ENCODE measurements at places on chromosomes 16 and 17. TPM values are rescaled to one million over a fixed set of nuclear protein-coding genes. Genes with fewer than 3 reads are reported as not detected.

YPEL2 gene
- total RNA-seq: 4.2 TPM

TACO1 gene
- 23.7 TPM for total RNA-seq

SGF29 gene
- 20.2 TPM for total RNA-seq

CDH15 gene
- total RNA-seq: 0.05 TPM

HIC1 gene
- total RNA-seq: 28.8 TPM

SMIM22 gene
- total RNA-seq: not detected

SOCS3 gene
- total RNA-seq: 71.9 TPM

SLC16A3 gene
- total RNA-seq: 149 TPM

- H3K4me3 ChIP-seq: no peak overlapping the region
- no peak overlapping the region for H3K27ac ChIP-seq
- H3K4me1 ChIP-seq: peaks cover 30% of the 10 kb centered on the region
Observed at GRCh38 chr16:85133290-85133599, 21.0 kb upstream of the CIBAR2 start.

DNA sequence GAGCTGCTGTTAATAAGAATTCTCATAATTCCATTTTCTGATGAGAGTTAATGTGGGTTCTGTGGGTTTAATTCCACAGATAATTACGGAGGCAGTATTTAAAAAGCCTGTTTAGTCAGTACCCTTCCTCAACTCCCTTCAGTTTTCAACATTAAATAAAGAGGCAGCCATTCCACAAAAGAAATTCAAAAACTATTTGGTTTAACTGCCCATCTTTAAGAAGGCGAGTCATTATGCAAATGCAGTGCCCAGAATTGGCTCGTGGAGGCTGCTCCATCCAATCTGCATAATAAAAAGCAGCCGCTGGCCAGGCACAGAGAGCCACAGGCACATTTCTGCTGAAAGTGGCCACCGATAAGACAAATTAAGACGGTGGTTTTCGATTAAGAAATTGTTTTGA lies 194.4 kb upstream of the TOX3 start:
- H3K4me3 ChIP-seq: no peak overlapping the region
- H3K27me3 ChIP-seq: no peaks in the 10 kb centered on the region
- no peak for DNase-seq
- H3K27ac ChIP-seq: no peak overlapping the region
- no peaks in the 10 kb centered on the region for H3K36me3 ChIP-seq

- no peaks in the 10 kb centered on the region for H3K27me3 ChIP-seq
- H3K27ac ChIP-seq: no peak overlapping the region
- DNase-seq: no peak
- H3K36me3 ChIP-seq: no peaks in the 10 kb centered on the region
- no peak overlapping the region for H3K4me3 ChIP-seq
- peaks cover 1% of the 10 kb centered on the region for H3K4me1 ChIP-seq
Observed at GRCh38 chr17:64471440-64471839, 22.5 kb downstream of the MILR1 start.

DNA sequence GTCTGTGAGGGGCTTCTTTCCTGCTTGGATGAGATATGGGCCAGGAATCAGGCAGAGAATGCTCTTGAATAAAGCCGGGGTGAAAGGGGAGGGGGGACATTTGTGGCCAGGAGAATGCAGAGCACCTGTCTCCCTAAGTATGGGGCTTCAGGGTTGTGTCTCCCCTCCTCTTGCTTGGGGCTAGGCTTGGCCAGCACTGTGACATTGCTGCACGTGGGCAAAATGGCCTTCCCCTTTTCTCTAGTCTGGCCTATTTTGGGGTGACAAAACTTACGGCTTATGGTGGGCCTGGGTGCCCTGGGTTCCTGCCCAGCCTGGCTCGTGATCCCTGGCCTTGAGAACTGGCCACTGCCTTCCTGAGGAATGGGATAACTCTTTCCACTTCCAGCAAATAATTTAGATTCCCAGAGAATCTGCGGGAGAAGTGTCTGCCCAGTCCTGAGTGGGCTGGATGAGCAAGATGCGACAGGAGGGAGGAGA lies 5.6 kb downstream of the NFE2L1 start:
- peaks cover 79% of the 10 kb centered on the region for H3K36me3 ChIP-seq
- no peak for DNase-seq
- H3K27ac ChIP-seq: no peak overlapping the region
- no peaks in the 10 kb centered on the region for H3K27me3 ChIP-seq
- H3K4me1 ChIP-seq: peaks cover 53% of the 10 kb centered on the region

DNA sequence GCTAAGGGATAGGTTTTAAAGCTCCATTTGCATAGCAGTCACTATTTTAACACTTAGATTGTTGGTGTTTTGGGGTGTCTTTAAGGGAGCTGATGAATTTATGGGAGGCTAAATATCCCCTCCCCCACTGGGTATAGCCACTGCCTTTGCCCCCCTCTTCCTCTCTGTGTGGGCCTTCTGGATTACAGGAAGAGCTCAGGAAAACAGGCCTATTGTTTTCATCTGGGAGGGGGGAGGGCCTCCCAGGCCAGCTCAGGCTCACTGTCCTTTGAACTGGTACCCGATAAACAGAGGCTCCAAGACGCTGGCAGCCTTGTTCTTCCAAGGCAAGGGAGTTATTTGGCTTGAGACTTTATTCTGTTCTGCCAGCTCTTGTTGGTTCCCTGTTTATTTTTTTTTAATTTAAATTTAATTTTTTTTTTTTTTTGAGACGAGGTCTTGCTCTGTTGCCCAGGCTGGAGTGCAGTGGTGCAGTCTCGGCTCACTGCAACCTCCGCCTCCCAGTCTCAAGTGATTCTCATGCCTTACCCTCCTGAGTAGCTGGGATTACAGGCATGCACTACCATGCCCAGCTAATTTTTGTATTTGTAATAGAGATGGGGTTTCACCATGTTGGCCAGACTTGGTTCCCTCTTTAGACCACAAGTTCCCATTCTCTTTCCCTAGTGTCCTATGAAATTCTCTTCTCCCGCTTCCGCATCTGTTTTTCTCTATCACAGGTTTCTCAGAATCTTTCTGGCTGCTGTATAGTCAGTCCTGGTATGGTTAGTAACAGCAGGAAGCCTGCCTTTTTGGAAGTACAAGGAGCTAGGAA lies 25.1 kb downstream of the MINK1 start:
- peaks cover 19% of the 10 kb centered on the region for H3K4me1 ChIP-seq
- H3K4me3 ChIP-seq: no peak overlapping the region
- 0 out of 2 replicates have a peak overlapping the region, but pooled peaks have one; percentile 8 for H3K27ac ChIP-seq
- H3K27me3 ChIP-seq: no peaks in the 10 kb centered on the region
- DNase-seq: peak; percentile 63
- peaks cover 9% of the 10 kb centered on the region for H3K36me3 ChIP-seq

GRCh38 chr16:30053376-30054015 lies 12.1 kb upstream of the ALDOA start:
- H3K4me3 ChIP-seq: peak overlapping the region; percentile 58
- peak; percentile 67 for DNase-seq
- H3K36me3 ChIP-seq: peaks cover 25% of the 10 kb centered on the region
- H3K4me1 ChIP-seq: peaks cover 23% of the 10 kb centered on the region
- H3K27me3 ChIP-seq: no peaks in the 10 kb centered on the region

DNA sequence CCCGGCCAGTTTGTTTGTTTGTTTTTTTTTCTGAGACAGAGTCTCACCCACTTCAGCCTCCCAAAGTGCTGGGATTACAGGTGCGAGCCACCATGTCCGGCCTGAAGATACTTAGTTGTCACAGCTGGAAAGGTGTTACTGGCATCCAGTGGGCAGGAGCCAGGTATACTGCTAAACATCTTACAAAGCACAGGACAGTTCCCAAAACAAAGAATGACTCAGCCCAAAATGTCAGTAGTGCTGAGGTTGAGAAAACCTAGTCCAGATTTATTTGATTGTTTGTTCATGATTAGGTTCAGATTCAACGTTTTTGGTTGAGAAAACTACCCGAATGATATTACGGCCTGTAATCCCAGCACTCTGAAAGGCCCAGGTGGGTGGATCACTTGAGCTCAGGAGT lies 18.6 kb upstream of the RABEP1 start:
- DNase-seq: no peak
- no peaks in the 10 kb centered on the region for H3K36me3 ChIP-seq
- no peak overlapping the region for H3K27ac ChIP-seq
- no peak overlapping the region for H3K4me3 ChIP-seq
- 0 out of 2 replicates have a peak, but pooled peaks cover 3% of the 10 kb centered on the region for H3K27me3 ChIP-seq

DNA sequence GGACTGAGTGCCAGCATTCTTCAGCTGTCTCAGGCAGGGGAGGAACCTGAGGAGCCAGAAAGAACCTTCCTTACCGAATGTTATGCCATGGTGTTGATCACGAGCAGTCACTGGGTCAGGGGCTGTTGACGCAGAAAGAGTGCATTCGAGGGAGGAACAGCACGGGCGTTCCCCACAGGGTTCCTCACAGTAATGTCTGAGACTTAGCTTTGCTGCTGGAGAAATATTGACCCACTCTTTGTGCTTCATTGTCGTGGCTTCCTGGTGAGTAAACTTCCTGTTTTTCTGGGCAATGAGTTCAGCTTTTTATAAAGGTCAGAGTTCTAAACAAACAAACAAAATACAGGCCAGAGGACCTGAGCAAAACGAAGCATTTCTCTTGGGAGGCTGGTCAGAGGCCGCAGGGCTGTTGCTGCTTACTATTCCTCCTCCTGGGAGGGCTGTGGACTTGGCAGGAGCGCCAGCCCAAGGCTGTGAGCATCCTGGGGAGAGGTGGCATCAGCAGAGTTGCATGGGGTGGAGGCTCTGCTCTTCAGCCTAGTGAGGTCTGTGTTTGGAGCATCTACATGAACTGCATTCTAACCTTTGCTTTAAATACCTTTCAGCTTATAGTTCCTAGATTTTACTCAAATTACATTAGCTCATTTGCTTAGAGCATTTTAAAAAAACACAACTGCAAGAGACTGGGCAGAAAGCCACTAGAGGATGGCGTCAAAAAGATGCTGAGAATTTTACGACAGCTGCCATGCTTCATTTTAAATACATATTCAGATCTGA lies 143.1 kb upstream of the CACNG5 start:
- peak; percentile 72 for DNase-seq
- peak overlapping the region; percentile 25 for H3K27ac ChIP-seq
- peaks cover 52% of the 10 kb centered on the region for H3K36me3 ChIP-seq
- no peaks in the 10 kb centered on the region for H3K27me3 ChIP-seq
- H3K4me1 ChIP-seq: peaks cover 29% of the 10 kb centered on the region
- no peak overlapping the region for H3K4me3 ChIP-seq

DNA sequence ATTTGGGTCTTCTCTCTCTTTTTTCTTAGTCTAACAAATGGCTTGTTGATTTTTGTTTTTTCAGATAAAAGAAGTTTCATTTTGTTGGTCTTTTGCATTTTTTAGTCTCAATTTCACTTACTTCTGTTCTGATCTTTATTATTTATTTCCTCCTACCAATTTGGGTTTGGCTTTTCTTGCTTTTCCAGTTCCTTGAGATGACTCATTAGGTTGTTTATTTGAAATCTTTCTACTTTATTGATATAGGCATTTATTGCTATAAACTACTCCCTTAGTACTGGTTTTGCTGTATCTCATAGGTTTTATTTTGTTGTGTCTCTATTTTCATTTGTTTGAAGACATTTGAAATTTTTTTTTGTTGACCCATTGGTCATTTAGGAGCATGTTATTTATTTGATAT lies 152.2 kb upstream of the MPHOSPH6 start:
- no peaks in the 10 kb centered on the region for H3K4me1 ChIP-seq
- H3K27me3 ChIP-seq: no peaks in the 10 kb centered on the region
- no peaks in the 10 kb centered on the region for H3K36me3 ChIP-seq
